Tibial artery (tissue), 4 donors: ENCODE measurements at places on chromosomes 5 and 9.

GRCh38 chr9:37218800-37219425 lies 98.5 kb downstream of the ZCCHC7 start:
- DNase-seq: no peak
- H3K27ac ChIP-seq: no peak overlapping the region
- H3K4me1 ChIP-seq: no peaks in the 10 kb centered on the region
- H3K4me3 ChIP-seq: no peak overlapping the region

DNA sequence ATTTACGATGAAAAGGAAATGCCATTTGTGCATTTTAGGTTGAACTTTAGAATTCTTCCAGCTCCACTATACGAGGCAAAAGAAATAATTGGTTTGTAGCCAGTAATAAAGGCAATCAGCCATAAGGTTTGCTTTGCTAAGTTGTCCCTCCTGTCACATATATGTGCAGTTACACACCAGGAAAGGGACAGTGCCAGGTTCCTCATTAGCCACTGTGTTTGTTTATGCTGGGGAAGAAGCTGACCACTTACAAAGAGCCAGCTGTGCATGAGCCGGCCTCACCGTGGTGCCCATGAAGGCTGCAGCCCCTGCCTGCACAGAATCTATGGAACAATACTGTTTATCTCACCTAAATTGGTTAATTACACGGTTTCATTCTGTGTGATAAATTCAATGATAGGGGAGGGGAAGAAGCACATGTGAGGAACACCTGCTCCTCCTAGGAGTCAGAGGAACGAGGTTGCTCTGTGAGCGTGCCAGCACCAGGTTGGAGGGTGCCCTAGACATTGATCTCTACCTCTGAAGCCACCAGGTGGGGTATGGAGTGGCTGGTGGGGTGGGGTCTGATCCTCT lies 173.8 kb upstream of the DAP start:
- H3K27ac ChIP-seq: no peak overlapping the region
- no peaks in the 10 kb centered on the region for H3K36me3 ChIP-seq
- H3K4me3 ChIP-seq: no peak overlapping the region
- no peaks in the 10 kb centered on the region for H3K27me3 ChIP-seq
- no peak for DNase-seq

DNA sequence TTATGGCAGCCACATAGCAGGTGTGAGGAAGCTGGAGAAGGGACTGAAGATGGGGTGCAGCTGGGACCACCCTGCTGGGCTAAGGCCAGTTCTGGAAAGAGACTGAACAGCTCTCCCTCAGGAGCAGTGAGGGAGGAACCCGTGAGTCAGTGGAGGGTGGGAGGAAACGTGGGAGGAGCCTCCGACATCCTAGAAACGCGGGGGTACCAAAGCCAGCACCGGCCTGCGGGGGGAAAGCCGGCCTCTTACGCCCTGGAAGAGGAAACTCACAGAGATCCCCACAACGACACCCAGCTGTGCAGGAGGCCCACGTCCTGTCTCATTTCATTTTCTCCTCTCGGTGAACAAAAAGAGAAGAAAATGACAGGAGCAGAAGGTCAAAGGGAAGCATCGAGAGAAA lies 185.8 kb upstream of the IRX4 start:
- no peaks in the 10 kb centered on the region for H3K4me1 ChIP-seq
- no peaks in the 10 kb centered on the region for H3K36me3 ChIP-seq
- H3K4me3 ChIP-seq: no peak overlapping the region
- H3K27ac ChIP-seq: no peak overlapping the region
- H3K27me3 ChIP-seq: no peaks in the 10 kb centered on the region
- DNase-seq: no peak

GRCh38 chr9:127524373-127524772 lies 73.1 kb downstream of the LRSAM1 start:
- DNase-seq: no peak
- H3K4me1 ChIP-seq: peaks cover 49% of the 10 kb centered on the region
- peaks cover 60% of the 10 kb centered on the region for H3K36me3 ChIP-seq
- H3K4me3 ChIP-seq: no peak overlapping the region
- H3K27ac ChIP-seq: no peak overlapping the region

- no peak for DNase-seq
- H3K4me1 ChIP-seq: no peaks in the 10 kb centered on the region
- no peak overlapping the region for H3K27ac ChIP-seq
- H3K36me3 ChIP-seq: peaks cover 95% of the 10 kb centered on the region
- H3K27me3 ChIP-seq: no peaks in the 10 kb centered on the region
- H3K4me3 ChIP-seq: no peak overlapping the region
Measured at GRCh38 chr5:71471193-71471592, 15.7 kb downstream of the BDP1 start.

- H3K4me1 ChIP-seq: peaks cover 28% of the 10 kb centered on the region
- DNase-seq: peak; percentile 76
- H3K27ac ChIP-seq: peak overlapping the region; percentile 97
- H3K36me3 ChIP-seq: peaks cover 5% of the 10 kb centered on the region
Measured at GRCh38 chr5:54518146-54518817, 723 bp downstream of the SNX18 start.

DNA sequence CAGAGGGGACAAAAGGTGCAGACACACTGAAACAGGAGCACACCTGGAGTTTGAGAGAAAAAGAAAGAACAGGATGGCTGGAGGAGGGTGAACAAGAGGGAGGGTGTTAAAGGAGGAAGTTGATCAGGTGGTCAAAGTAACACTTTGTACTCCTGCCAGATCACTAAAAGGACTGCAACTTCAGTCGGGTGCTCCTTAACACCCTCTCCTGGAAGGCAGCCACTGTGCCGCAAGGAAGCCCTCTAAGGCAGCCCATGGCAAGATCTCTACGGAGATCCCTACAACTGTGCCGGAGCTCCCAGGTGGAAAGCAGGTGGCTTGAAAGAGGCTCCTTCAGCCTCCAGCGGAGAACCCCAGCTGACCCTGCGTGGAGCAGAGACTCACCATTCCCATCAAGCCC lies 124.4 kb upstream of the MSX2 start:
- no peaks in the 10 kb centered on the region for H3K36me3 ChIP-seq
- no peaks in the 10 kb centered on the region for H3K4me1 ChIP-seq

- no peak overlapping the region for H3K27ac ChIP-seq
- H3K4me1 ChIP-seq: no peaks in the 10 kb centered on the region
- H3K27me3 ChIP-seq: no peaks in the 10 kb centered on the region
- DNase-seq: no peak
- no peaks in the 10 kb centered on the region for H3K36me3 ChIP-seq
Measured at GRCh38 chr5:144481861-144482260, 311.2 kb downstream of the KCTD16 start.
